ENCODE measurements at places on chromosomes 12 and 14.

- peak; percentile 91 for DNase-seq
These were observed 96.3 kb downstream of the GALC start for GRCh38 chr14:87896393-87897380.

- DNase-seq, result no peak
These were observed 145.3 kb downstream of the SSPN start for GRCh38 chr12:26340649-26341048.

DNA sequence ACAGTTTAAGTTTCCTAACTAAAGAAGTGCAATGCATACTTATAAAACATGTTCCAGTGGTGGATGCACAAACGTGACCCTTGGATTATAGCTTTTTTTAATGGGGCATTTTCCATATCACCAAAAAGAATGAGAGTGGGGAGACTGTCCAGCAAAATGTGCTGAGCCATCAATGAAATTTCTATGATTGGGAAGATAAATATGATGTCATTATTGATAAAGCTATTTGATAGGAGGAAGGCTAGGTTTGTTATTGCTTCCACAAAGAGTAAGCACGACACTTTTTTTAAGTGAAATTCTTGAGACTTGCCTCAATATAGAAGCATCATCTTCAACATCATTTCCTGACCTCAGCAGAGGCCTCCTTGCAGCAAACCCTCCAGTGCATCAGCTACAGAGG is 174.6 kb upstream of the CLEC14A start:
- no peak for DNase-seq

- no peak for DNase-seq
These were observed 3.7 kb upstream of the METAP2 start for GRCh38 chr12:95470300-95470699.

GRCh38 chr14:37870632-37871346 is 275.4 kb downstream of the TTC6 start:
- DNase-seq, result no peak

DNA sequence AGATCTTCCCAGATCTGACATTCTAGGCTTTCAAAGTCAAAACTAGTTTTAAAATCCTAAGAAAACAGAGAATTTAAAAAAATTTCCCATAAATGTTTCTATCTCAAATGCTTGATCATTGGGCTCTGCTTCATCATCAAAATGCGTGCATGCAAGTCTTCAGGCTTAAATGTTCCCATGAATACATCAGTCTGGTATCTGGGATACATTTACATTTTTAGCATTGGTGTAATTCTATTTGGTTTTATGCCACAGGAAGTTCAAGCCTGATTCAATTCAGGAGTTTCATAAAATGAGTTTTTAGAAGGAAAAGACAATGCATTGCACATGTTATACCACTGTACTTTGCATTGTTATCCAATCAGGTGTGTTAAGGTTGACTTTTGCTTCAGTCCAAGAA is 336.4 kb downstream of the PCNX1 start:
- no peak for DNase-seq

DNA sequence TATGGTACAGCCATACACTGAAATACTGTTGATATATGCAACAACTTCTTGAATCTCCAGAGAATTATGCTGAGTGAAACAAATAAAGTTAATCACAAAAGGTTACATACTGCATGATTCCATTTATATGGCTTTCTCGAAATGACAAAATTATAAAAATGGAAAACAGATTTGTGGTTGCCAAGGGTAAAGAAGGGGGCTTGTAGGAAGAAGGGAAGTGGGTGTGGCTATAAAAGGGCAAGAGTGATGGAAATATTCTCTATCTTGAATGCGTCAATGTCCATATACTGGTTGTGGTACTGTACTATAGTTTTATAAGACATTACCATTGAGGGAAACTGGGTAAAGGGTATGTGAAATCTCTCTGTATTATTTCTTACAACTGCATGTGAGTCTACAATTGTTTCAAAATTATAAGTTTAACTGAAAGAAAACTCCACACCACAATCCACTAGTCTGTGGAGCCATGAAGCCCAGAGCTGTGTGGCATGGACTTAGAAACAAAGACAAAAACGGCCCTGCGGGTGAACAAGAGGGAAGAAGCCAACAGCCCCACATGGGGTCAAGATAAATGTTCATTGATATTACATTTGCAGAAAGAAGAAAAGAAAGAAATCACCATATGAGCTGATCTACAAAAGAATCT is 18.3 kb upstream of the TSPAN11 start:
- no peak for DNase-seq

DNA sequence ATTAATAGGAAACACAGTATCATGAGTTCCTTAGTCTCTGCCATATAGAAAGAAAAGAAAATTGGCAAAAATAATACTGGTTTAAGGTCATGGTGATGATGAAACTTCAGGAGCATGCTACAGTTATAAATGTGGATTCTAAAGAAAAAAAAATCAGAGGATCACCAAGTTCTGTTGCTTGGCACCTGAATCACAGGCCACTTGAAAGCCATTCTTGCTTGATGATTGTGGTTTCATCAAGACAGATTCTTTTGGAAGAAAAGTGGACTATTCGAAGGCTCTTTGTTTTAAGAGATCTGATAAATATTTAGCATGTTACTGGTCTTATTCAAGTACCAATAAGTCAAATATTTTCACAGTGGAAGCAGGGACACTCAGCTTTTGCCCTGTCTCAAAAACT is 148.9 kb downstream of the SAMD4A start:
- no peak for DNase-seq

DNA sequence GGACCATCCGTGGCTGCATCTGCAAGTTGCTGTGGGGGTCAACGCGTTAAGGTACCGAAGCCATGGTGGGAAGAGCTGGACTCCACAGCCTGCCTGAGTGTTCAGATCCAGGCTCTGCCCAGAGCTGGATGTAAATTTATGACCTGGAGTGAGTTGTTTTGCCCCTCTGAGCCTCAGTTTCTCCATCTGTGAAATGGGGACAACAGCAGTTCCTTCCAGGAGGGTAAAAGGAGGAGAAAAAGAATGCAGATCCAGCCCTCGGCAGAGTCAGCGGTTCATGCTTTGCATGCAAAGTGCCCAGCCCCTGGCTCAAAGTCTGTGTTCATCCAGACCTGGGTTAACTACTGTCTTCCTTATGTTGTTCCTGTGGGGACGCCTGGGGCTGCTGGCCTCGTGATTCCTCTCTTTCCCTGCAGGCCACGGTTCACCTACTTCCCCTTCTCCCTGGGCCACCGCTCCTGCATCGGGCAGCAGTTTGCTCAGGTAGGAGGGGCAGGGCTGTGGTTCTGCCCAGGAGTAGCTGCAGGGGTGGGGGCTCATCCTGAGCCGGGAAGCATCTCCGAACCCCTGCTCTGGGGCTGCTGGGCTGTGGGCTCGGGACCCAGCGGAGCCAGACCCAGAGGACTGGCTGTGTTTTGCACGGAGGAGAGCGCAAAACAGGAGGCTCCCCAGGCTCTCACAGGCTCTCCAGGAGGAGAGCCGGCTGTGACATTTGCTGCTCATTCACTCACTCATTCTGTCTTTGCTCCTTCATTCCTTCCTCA is 41.9 kb downstream of the CYP46A1 start:
- DNase-seq, result no peak

- DNase-seq, result no peak
These were observed 65.0 kb downstream of the RFLNA start for GRCh38 chr12:124359671-124360581.
